HL-60 (cell line): ENCODE measurements at places on chromosomes 1 and 21.

DNA sequence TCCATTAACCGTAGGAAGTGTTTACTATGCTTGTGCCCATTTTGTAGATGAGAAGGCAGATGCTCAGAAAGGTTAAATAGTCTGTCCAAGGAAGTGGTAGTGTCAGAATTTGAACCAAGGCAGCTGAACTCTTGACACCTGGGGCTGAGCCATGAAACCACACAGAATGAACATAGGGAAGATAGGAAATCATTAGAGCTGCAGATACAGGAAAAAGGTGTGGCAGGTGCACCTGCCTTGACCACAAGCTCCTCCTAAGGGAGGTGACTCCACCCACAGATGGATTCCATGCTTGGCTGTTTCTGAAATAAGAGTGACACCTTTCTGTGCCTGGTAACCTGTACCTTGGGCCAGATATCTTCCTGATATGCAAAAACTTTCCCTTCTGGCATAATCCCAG lies 69.9 kb upstream of the IGSF21 start:
- no peak for DNase-seq

DNA sequence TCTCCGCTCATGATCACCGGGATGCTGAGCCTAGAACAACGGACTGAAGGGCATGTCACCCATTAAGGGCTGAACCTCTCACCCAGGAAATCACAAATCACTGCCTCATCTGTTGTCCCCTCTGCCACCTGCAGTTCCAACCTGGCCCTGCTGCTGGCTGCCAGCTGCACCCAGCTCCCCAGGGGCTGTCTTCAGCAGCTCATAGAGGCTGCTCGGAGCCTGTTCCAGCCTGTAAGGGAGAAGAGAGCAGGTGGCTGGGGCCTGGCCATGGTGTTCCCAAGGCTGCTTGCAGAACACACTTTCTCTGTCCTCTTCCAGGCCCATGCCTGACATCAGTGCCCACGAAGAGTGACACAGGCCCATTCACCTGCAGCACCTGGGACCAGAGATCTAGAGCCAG lies 44.5 kb upstream of the DISP3 start:
- no peak for DNase-seq

DNA sequence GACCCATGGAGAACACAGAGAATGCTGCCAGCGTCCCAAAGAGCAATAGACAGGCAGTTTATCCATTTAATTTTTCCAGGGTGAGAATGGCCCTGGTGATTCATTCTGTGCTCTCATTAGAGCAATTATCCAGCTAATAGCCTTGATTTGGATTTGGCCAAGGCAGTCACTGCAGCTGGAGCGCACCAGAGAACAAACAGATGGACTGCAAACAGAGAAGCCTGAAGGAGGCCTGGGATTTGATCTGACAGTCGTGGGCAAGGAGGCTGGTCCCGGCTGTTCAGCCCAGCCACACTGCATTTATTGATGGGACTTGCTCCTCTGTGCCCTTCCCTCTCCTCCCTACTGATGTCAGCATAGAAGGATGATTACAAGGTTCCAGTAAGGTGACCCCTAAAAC lies 353.9 kb upstream of the C1orf174 start:
- DNase-seq: no peak

GRCh38 chr1:213600879-213601278 lies 386.9 kb upstream of the PROX1 start:
- no peak for DNase-seq

DNA sequence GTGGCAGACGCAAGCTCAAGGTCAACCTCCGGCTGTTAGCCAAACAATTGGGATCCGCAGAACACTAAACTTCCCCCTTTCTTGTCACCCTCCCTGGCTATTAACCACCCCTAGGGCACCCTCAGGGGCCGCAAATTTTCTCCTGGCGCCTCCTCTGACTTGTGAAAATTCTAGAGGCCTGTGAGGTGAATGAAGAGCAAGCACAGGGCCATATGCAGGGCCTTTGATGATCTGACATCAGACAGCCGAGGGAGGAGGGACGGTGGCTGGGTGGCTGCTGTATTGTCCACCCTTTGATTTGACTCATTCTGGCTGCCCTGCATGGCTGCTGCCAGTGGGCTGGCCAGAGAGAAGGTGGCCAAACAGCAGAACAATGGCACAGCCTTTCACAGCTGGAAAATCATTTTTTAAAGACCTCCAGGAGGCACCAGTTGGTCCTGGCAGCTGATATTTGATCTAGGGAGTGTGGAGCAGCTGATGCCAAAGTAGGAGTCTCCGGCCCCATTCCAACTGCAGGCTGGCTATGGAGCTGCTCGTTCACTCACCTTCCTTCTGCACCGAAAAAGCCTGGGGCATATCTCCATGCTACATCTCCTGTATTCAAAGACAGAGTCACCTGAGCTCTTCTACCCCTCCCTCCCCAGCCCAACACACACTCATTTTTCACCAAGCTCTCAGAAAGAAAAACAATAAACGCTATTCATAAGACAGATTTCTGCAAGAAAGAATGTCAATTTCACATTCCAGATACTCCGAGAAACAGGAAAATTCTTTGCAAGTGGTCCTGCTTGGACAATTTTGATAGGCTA lies 44.9 kb upstream of the BARHL2 start:
- no peak for DNase-seq

DNA sequence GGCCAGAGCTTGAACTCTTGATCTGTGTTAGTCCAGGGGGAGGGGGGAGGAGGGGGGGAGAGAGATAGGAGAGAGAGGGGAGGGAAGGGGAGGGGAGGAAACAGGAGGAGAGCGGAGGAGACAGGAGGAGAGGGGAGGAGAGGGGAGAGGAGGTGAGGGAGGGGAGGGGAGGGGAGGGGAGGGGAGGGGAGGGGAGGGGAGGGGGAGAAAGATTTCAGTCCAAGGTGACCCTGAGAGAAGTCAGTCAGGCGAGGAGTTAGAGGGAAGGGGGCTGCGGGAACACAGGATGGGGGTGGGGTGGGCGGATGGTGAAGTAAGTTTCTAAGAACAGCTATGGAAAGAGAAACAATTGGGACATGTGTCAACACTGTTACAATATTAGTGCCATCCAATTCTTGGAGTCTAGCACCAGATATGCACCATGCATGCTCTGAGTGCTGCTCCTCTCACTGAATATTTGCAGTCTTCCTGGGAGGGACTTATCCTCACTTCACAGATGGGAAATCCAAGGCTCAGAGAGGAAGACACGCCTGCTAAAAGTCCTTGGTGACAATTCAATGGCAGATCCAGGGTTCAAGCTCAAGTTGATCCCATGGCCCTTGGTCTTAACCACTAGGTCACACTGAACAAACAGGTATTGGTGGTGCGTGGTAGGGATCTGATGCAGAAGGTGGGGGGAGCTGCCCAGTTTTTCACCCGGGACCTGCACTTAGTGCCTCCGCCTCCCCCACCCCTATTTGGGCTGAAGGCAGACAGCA lies 42.5 kb upstream of the ECE1 start:
- DNase-seq: no peak

DNA sequence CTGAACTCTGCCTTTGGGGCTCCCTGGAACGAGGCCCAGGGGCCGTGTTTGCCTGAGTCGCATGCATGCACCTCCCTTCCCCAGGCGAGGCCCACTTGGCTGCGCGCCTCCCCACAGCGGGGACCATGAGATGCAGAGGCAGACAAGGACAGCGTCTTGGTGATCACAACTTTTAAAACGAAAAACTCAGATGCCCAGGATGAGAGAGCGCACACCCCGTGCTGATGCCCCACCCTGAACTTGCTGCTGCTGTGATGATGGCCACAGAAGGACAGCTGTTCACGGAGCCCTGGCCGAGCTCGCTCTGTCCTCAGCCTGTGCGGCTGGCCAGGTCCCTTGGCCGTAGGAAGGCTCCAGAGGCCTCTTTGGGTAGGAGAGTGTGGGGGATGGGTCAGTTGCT lies 11.4 kb upstream of the PRMT2 start:
- no peak for DNase-seq

DNA sequence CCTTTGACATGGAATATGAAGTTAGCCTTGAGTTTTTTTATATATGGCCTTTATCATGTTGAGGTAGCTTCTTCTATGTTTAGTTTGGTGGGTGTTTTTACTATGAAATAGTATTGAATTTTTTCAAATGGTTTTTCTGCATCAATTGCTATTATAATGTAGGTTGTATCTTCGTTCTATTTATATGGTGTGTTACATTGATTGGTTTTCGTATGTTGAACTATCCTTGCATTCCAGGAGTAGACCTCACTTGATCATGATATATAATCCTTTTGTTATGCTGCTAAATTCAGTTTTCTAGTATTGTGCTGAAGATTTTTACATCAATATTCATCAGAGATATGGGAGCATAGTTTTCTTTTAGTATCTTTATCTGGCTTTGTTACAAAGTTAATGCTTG lies 55.8 kb downstream of the C1orf198 start:
- DNase-seq: no peak

DNA sequence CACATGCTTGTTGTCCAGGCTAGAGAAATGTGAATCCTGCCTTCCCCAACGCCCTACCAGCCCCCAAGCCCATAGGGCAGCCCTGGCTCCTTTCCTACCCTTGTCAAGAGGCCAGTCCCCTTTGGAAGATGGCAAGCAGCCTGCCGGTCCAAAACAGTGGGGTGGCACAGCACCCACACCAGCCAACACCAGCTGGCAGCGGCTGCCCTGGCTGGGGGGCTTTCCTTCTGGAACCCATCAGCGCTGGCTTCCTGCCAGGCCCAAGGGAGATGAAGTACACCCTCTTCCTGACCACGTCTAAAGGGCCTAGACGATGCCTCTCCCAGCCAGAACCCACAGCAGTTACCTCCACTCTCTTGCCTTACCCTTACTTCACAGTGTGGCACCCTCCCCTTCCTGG lies 24.2 kb downstream of the KCNN3 start:
- no peak for DNase-seq

DNA sequence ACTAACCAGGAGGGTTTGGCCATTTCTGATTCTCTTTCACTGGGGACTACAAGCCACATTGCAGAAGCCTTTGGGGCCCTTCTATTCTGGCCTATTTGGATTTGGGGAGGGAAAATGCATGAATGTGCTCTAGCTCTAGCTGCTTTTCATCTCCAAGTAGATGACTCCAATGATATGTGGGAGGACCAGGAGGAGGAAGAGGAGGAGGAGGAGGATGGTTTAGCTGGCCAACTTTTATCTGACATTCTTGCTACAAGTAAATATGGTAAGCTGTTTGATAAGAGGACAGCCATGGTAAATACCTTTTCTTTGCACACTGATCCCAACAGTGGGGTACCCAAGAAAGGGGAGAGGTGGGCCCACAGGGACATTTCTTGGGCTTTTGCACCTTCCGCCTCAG lies 14.0 kb upstream of the SHISA4 start:
- DNase-seq: no peak

GRCh38 chr21:35164380-35164779 lies 115.3 kb upstream of the RUNX1 start:
- no peak for DNase-seq

- no peak for DNase-seq
Observed at GRCh38 chr1:203631946-203632345, 5.3 kb downstream of the ATP2B4 start.

DNA sequence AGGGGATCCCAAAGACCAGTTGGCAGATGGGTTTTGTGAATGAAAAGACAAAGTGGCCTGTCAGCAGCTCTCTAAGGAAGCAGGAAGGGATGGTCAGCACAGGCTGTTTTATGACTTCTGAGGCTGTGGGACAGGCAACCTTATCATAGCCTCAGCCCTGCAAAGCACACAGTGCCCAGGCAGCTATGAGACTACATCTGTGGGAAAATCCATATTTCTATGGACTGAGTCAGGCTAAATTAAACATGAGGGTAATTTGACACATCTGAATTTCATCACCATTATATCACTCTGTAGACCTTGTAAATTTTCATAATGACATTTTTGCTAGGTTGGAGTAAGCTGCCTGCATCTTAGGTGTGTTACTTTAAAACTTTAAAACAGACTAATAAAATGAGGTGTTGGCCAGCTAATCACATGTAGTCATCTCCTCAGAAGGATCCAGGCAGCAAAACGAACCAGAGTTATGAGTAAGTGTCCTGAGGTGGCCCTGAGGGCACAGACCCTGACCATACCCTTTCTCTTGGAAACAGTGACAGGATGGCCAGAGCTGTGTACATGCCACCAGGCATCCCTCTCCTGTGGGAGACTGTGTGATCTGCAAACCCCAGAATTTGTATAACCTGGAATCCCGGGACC lies 14.6 kb downstream of the NGF start:
- no peak for DNase-seq

GRCh38 chr1:7583291-7584096 lies 187.6 kb upstream of the VAMP3 start:
- DNase-seq: no peak

DNA sequence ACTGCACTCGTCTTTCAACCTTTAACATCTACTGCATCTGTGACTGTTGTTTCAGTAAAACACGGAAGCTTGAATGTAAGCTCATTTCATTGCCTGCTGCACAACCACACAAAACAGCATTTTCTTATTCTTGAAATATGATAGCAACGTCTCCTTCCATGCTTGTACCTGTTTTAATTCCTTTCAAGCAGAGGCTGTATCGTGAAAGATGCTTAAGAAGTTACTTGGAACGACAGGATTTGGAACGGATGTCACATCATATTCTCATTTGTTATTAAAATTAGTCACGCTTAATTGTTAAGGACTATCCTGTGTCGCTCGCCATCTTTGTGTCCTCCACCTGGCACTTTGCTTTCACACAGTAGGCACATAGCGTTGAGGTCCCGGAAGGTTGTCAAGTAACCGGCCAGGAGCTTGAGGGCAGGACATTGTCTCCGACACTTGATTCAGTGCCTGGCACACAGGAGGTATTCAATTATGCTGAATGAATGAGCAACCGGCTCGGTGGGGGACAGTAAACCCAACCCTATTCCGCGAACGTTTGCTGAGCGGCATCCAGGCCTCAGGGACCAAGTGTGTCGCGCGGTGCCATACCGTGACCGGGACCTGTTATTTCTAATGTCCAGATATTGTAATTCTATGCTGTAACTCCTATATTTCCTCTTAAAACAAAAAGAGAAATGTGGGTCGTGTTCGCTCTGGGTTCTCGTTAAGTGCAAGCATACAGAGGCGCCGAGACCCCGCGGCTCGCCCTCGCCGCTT lies 499 bp upstream of the SH3GLB1 start:
- DNase-seq: no peak

DNA sequence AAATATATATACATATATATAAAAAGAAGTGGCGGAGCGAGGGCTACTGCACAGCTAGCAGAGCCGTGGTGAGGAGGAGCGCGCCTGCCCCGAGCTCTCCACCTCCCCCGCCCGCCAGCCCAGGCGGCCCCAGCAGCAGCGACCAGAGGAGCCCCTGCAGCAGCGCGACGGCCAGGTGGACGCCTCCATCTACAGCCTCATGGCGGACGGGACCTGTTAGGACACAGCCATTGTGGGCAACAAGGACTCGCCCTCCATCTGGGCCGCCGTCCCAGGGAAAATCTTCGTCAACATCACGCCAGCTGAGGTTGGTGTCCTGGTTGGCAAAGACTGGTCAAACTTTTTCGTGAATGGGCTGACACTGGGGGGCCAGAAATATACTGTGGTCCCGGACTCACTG lies 41.9 kb upstream of the REG4 start:
- no peak for DNase-seq
